ENCODE measurements at places on chromosomes 3 and 15. TPM values are rescaled to one million over a fixed set of nuclear protein-coding genes. Genes with fewer than 3 reads are reported as not detected.

STRIT1 gene
- not detected for total RNA-seq

TRAT1 gene
- total RNA-seq: not detected

KLHL6 gene
- under 0.01 TPM for total RNA-seq

HESX1 gene
- 0.29 TPM for total RNA-seq

ASB7 gene
- 17.1 TPM for total RNA-seq

GOLGA6L4 gene
- total RNA-seq: 1.8 TPM

PDZRN3 gene
- total RNA-seq: 18.3 TPM

ADGRG7 gene
- total RNA-seq: not detected

APEH gene
- total RNA-seq: 98.8 TPM

MYL3 gene
- not detected for total RNA-seq

C3orf70 gene
- total RNA-seq: 1.4 TPM

GPR87 gene
- total RNA-seq: not detected

DNA sequence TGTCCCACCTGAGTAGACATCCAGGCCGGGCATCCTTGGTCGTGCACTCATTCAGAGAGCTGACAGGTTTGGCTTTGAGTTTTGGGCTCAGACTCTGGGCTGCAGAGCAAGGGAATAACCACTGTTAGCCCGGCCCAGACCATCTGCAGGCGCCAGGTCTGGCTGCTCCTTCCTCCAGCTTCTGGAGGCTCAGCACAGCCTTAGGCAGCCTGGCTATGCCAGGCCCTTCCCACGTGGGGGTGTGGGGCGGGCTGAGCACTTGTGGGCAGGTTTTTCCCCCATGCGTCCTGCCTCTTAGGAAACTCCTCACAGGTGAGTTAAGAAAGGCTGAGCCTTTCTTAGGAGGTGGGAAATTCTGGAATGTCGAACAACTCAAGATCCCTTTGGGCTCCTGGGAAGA is 11.2 kb downstream of the PLA2G4B start:
- DNase-seq: no peak

DNA sequence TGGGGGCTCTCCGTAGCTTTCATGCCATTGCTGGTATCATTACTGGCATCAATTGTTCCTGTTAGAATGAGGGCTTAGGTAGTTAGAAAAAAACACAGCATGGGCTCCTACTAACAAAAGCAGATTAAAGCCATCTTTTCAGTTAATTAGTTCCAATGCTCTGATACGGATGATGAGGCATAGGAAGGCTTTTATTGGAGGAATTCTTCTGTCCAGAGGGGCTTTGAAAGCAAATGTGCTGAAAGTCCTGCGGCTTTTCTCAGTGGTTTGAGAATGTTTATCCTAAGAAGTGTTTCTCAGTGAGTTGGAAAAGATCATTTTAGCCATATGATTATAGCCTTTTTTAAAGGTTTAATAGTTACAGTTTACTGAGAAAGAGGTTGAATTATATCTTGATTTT is 198.5 kb downstream of the THSD4 start:
- DNase-seq: no peak

- DNase-seq: no peak
Measured at GRCh38 chr3:141455603-141456300, 31.1 kb upstream of the RASA2 start.

GRCh38 chr15:53530761-53531160 is 228.7 kb downstream of the WDR72 start:
- DNase-seq: no peak

DNA sequence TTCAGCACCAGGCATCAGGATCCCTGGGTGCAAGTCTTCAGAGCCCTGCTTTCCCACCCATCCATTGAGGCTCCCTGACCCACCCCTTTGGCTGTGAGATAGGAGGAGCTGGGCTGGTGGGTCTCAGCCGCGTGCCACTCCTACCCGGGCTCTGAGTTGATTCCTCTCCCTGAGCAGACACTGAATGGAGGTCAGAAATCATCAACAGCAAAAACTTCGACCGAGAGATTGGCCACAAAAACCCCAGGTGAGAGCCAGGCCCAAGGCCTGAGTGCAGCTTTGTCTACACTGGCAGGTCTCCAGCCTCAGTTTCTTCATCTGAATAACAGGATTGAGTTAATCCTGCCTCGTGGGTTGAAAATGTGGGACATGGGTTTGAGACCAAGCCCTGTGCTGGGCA is 7.8 kb downstream of the TMEM43 start:
- peak; percentile 86 for DNase-seq

- no peak for DNase-seq
Measured at GRCh38 chr3:134690226-134690625, 39.4 kb upstream of the KY start.

DNA sequence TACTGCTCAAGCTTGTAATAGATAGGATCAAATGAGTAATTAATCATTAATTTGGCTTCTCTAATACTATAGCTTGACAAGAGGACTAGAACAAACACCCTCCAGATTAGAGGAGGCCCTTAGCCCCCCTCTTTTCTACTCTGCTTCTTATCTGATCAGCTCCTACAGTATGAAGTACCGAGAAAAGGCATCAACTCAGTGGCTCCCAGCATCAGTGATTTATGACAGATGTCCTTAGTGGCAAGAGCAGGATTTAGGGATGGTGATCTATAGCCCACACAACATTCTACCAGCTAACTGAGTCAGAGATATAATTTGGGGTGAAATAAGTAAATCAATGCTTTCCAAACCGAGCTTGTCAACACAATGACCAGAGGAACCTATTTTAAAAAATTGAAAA is 541.1 kb downstream of the NLGN1 start:
- no peak for DNase-seq

GRCh38 chr15:80878867-80879250 is 99.7 kb downstream of the CEMIP start:
- no peak for DNase-seq

- DNase-seq: no peak
Measured at GRCh38 chr15:78641749-78642275, 802 bp upstream of the CHRNB4 start.

GRCh38 chr3:182524711-182525401 is 268.4 kb upstream of the ATP11B start:
- no peak for DNase-seq

GRCh38 chr3:159796226-159796625 is 192.4 kb upstream of the IL12A start:
- peak; percentile 27 for DNase-seq

DNA sequence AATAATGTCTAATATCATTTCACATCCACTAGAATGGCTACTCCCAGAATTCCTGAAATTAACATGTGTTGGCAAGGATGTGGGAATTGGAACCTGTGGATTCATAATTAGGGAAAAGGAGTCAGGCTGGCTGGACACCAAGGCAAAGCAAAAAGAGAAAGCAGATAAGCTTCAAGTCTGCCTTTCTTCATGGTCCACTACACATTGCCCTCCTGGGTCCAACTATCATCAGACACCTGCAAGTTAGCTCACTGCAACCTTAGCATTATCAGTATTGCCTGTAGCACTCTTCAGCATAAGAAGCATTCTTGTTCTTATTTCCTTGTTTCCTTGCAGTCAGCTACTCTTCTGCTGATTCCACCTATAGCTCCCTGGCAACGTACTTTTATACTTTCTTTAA is 124.3 kb downstream of the ZNF280D start:
- DNase-seq: no peak

GRCh38 chr3:29577250-29577649 is 296.4 kb downstream of the RBMS3 start:
- no peak for DNase-seq

DNA sequence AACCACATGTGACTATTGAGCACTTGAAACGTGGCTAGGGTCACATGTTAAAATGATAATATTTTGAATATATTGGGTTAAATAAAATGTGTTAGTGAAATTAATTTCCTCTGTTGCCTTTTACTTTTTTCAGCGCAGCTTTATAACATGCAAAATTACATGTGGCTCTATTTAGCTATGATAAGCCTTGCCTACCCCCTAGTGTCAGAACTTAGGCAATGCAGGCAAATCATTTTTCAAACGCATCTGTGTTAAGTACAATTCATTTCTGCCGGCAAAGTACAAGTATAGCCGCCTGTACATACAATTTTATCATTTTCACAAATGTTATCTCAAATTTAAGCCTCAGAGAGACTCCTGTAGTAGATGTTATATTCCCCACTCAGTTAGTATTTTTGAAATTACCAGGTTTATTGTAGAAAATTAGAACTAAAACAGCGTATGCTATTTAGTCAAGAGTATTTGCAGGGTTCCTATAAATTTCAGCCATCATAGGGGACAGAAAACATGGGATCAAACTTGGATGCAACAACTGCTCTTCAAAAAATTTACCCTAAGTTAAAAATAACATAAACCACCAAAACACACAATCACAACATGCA is 56.1 kb downstream of the TAFA4 start:
- DNase-seq: no peak

DNA sequence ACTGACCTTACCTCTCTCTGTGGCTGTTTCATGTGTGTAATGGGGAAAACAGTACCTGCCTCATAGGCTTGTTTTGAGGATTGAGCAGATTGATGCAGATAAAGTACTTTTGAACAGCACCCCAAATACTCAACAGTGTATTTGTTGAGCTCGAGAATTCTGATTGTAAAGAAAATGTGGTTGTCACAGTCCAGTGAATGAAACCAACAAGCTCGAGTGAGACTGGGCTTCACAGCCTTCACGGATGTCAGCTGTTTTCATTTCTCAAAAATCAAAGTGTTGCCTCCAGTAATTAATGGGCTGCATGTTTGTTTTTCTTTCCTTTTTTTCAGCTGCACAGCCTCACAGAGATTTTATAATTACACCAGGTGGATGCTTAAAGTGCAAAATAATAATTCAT is 43.7 kb downstream of the PARP15 start:
- DNase-seq: no peak

DNA sequence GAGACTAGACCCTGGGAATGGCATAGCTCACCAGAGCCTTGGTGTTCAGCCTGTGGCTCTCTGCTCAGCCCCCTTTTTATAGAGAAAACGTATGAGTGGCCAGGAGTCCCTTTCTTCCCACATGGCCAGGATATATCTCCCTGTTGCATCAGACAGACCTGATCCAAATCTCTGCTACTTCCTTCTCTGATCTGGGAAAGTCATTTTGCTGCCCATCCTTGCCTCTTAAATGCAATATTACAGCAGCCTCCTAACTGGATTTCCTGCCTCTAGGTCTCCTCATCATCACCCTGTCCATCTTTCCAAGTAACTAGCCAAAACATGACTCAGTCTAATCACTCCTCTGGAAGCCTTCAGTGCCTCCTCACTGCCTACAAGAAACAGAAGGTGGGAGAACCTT is 42.9 kb downstream of the CTDSPL start:
- DNase-seq: no peak

DNA sequence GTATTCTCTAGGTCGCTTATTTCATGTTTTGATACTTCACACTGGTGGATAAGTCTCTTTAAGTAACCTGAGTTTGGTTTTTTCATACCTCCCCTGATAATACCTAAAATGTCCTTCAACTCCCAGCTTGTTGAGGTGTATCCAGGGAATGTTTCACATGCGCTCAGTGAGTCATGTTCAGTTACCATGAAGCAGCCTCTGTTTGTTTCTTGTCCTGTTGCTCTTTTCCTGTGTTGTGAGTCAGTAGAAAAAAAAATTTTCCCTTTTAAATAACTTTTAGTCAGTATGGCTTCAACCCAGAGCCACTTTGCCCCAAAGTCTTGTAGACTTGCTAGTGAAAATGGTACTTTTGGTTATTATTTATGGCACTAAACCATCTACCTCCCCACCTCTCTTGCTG is 278.4 kb upstream of the ZPLD1 start:
- no peak for DNase-seq

DNA sequence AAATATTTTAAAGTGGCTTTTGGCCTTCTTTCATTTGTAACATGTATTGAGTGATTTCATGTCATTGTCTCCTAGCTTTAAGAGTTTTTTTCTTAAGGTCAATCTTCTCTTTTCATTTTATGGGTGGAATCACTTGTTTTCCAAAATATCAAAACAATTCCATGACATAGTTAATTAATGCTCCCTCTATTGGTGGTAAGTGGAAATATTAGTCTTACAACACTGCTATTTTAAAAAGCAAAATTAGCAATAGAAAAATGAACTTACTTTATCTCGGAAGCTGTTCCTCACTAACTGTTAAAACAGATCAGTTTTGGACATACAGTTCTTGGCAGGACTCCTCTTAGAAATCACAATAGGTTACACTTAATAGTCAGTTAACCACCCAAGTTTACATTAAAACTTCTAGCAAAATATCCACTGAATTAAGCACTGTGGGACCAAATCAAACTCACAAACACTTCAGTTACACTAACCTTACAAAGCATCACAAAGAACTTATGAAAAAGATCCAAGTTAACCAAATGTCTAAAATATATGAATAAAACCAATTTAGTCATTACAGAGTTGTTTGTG is 42.4 kb downstream of the TIGIT start:
- no peak for DNase-seq

DNA sequence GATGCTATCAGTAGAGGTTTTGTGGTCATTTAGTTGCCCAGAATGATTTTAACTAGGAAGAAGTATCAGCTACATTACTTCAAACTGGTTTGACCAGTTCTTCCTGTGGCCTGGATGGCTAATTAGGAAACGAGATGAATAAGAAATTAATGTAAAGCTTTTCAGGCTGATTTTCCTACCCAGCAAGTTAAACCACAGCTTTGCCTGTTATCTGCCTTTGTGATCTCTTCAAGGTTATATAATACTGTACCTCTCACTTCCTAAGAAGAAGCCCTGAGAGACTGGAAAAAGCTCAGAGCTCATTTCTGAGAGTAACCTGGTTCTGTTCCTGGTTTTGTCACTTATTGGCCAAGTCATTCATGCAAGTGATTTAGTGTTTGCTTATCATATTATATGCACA is 782.2 kb upstream of the GOLIM4 start:
- DNase-seq: no peak

- DNase-seq: peak; percentile 73
Measured at GRCh38 chr15:75713338-75713895, 769 bp upstream of the CSPG4 start.

GRCh38 chr3:182364723-182365650 is 428.3 kb upstream of the ATP11B start:
- no peak for DNase-seq
